ENCODE measurements at places on chromosomes 16 and 17.

GRCh38 chr16:70701596-70701995, 15.7 kb upstream of the MTSS2 start:
- peaks cover 12% of the 10 kb centered on the region for H3K36me3 ChIP-seq
- no peak overlapping the region for H3K4me3 ChIP-seq
- H3K4me1 ChIP-seq: no peaks in the 10 kb centered on the region
- H3K27me3 ChIP-seq: no peaks in the 10 kb centered on the region
- H3K27ac ChIP-seq: no peak overlapping the region

DNA sequence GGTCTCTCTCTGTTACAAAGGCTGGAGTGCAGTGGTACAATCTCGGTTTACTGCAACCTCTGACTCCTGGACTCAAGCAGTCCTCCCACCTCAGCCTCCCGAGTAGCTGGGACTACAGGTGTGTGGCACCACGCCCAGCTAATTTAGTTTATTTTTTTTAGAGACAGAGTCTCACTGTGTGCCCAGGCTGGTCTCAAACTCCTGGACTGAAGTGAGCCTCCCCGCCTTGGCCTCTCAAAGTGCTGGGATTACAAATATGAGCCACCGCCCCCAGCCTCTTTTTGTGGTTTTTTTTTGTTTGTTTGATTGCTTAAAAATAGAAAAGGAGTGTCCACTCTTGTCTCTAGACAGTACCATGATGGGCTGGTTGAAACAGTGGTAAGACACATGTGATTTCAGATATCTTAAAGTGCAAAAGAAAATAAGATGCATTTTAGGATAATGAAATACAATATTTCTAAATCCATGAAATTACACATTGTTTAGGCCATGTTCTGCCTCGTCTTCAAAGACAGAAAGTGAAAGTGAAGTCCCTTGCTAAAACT, 27.4 kb downstream of the KIAA0513 start:
- peaks cover 4% of the 10 kb centered on the region for H3K27me3 ChIP-seq
- H3K36me3 ChIP-seq: no peaks in the 10 kb centered on the region
- no peak for DNase-seq
- peaks cover 37% of the 10 kb centered on the region for H3K4me1 ChIP-seq

GRCh38 chr17:10907370-10907769, 69.5 kb upstream of the PIRT start:
- H3K4me3 ChIP-seq: no peak overlapping the region
- no peaks in the 10 kb centered on the region for H3K36me3 ChIP-seq

GRCh38 chr17:5043524-5043923, 8.3 kb upstream of the SLC52A1 start:
- no peaks in the 10 kb centered on the region for H3K27me3 ChIP-seq
- H3K4me1 ChIP-seq: peaks cover 11% of the 10 kb centered on the region
- no peak for DNase-seq
- no peak overlapping the region for H3K4me3 ChIP-seq
- H3K27ac ChIP-seq: no peak overlapping the region
- no peaks in the 10 kb centered on the region for H3K36me3 ChIP-seq

DNA sequence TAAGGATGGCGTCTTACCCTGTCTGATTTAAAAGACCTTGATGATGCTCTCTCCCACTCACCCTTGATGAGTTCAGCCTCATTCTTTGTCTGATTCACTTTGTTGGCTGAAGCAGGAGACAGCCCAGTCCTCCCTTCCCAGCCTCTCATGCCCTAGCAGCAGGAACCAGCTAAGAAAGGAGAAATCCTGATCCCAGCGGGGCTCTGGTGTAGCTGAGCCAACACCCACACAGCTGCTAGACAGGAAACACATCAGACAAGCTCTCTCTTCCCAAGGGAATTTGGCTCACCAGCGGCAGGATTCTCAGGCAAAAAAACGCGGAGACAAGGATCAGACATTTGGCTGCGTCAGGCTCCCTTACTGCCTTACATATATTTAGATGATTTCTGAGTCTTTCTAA, 211.5 kb downstream of the CDH11 start:
- H3K4me3 ChIP-seq: no peak overlapping the region
- H3K4me1 ChIP-seq: no peaks in the 10 kb centered on the region
- DNase-seq: no peak
- H3K27me3 ChIP-seq: no peaks in the 10 kb centered on the region
- no peaks in the 10 kb centered on the region for H3K36me3 ChIP-seq
- no peak overlapping the region for H3K27ac ChIP-seq

- peaks cover 2% of the 10 kb centered on the region for H3K27me3 ChIP-seq
- no peak overlapping the region for H3K4me3 ChIP-seq
- H3K27ac ChIP-seq: no peak overlapping the region
- H3K36me3 ChIP-seq: no peaks in the 10 kb centered on the region
- no peaks in the 10 kb centered on the region for H3K4me1 ChIP-seq
- DNase-seq: no peak
Measured at GRCh38 chr16:26051063-26051462, 359.3 kb downstream of the HS3ST4 start.

DNA sequence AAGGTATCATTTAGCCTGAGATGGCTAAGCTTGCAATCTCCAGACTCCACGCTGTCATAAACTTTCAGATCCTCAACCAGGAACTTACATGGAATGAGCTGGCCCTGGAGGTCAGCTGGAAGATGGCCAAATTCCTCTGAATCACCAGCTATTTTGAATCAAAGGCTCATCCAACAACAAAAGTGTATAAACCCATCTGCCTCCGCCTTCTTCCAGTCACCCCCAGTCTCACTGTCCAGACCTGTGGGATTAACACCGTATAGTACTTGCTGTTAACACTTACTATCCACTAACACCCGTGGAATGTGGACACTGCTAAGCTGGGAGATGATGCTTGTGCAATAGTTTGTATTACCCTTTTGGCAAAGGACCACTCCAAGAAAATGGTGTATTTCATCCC, 1.9 kb upstream of the LCMT1 start:
- no peaks in the 10 kb centered on the region for H3K27me3 ChIP-seq
- peaks cover 37% of the 10 kb centered on the region for H3K4me1 ChIP-seq
- peaks cover 3% of the 10 kb centered on the region for H3K36me3 ChIP-seq

DNA sequence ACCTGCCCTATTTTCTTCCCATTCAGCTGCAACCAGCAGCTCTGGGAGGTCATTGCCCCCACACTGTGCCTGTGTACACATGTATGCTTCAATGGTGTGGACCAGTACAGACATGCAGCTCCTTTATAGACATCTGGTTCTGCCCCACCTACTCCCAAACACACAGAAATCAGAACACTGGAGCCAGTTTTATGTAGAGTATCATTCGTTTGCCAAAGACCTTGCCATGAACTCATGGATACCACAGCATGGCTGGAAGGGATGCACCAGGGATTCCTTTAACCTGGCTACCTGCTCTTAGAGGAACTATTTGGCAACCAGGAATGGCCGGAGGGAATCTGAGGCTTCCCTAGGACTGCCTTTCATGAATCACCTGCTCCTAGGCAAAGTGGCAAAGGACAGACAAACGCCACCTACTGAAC, 60.4 kb downstream of the ZFHX3 start:
- no peaks in the 10 kb centered on the region for H3K27me3 ChIP-seq
- no peak overlapping the region for H3K27ac ChIP-seq
- no peaks in the 10 kb centered on the region for H3K36me3 ChIP-seq
- no peak overlapping the region for H3K4me3 ChIP-seq

DNA sequence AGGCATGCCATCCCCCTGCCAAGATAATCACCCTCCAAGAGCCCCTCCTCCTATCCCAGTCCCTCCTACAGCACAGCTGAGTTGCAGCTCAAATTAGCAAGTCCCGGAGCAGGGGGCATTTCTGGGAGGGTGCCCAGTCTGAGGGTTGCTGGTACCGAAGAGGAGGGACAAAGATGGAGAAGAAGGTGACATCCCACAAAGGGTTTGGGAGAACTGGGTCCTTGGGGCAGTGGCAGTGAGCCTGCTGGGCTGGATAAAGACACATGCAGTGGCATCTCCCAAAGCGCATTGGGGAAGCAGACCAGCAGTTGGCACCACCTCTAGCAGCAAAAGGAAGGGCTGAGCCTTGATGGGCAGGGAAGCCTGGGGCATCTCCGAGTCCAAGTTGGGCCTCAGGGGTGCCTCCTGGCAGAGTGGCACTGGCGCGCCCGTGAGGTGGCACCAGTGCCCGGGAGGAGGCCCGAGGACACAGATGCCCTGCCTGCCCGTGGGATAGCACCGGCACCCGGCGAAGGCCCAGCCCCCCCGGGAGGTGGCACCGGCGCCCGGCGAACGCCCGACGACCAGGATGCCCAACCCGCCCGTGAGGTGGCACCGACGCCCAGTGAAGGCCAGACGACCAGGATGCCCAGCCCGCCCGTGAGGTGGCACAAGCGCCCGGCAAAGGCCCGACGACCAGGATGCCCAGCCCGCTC, 622 bp downstream of the TOM1L2 start:
- peak overlapping the region; percentile 93 for H3K27ac ChIP-seq
- peak overlapping the region; percentile 83 for H3K4me3 ChIP-seq
- H3K36me3 ChIP-seq: no peaks in the 10 kb centered on the region

- no peak overlapping the region for H3K27ac ChIP-seq
- no peak overlapping the region for H3K4me3 ChIP-seq
- H3K36me3 ChIP-seq: peaks cover 2% of the 10 kb centered on the region
- H3K4me1 ChIP-seq: peaks cover 46% of the 10 kb centered on the region
- no peaks in the 10 kb centered on the region for H3K27me3 ChIP-seq
Measured at GRCh38 chr17:76449126-76449525, 3.8 kb downstream of the UBE2O start.

DNA sequence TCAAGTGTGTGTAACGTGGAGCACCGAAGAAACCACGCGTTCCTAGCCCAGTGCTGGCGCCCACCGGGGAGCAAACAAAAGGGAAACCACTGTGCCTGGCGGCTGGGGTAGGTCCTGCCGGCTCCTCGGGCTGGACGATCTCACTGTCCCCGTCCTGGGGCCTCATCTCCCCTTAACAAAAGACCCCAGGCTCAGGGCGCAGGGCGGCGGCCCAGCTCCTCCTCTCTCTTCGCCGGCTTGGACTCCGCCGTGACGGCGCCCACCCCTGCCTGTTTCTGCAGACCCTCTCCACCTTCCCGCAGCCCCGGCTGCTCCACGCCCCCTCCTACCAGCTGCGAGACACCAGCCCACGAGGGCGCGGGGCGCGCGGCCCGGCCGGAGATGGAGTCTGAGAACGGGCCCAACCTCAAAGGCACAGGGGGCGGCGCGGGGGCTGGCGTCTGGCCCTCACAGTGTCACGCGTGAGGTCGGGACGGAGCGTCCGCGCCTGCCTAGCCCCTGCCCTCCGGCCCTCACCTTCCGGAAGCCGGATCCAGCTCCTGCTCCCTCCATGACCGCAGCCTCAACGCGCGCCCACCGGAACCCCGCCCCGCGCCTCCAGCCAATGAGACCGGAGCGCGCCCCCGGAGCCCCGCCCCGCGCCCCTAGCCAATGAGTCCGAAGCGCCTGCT, at the start of gene CENPX:
CENPX (minus strand) TSS at position 569 of the 671 bp plus-strand sequence; CDS start at position 552, 17 bp downstream.
- peaks cover 2% of the 10 kb centered on the region for H3K36me3 ChIP-seq
- peaks cover 2% of the 10 kb centered on the region for H3K27me3 ChIP-seq
- DNase-seq: no peak
- H3K27ac ChIP-seq: peak within 1 kb of the TSS; percentile 48

GRCh38 chr17:81396722-81397313, 1.6 kb downstream of the BAHCC1 start:
- DNase-seq: no peak
- H3K27me3 ChIP-seq: peaks cover 14% of the 10 kb centered on the region
- peaks cover 2% of the 10 kb centered on the region for H3K36me3 ChIP-seq
- peak overlapping the region; percentile 11 for H3K4me3 ChIP-seq
- H3K27ac ChIP-seq: no peak overlapping the region

DNA sequence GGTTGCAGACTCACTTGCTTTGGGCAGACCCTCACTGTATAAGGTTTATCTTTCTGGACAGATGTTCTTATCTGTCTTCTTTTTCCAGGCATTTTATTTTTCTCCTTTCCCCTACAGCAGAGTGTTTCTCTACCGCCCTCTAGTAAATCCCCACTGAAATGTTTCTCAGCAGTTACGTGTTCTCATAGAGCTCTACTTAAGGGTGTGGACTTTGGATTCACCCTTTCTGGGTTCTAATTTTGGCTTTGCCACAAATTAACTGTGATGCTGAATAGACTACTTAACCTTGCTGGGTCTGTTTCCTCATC, 2.0 kb downstream of the ADAT1 start:
- peak overlapping the region; percentile 80 for H3K27ac ChIP-seq
- no peak for DNase-seq
- H3K36me3 ChIP-seq: peaks cover 23% of the 10 kb centered on the region
- peaks cover 22% of the 10 kb centered on the region for H3K4me1 ChIP-seq

- H3K27me3 ChIP-seq: no peaks in the 10 kb centered on the region
- no peak overlapping the region for H3K27ac ChIP-seq
- peaks cover 4% of the 10 kb centered on the region for H3K4me1 ChIP-seq
- peaks cover 8% of the 10 kb centered on the region for H3K36me3 ChIP-seq
- H3K4me3 ChIP-seq: no peak overlapping the region
Measured at GRCh38 chr17:43224146-43224705, 4.2 kb downstream of the CCDC200 start.

DNA sequence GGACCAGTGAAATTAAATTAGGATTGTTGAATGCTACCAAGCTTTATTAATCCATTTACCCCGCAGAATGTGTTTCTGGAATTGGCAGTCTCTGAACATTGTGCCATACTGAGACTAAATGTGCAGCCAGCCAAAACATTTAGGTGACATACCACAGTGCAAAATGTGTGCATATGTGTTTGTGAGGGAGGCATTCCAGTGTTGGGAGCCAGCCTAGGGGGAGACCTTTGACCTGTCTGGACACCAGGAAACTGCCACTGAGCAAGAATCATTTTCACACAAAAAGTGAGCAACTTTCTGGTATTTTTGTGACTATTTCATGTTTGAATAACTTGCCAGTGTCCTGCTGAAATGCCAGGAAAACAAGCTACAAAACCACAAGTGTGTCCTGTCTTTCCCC, 64.7 kb upstream of the SLC12A3 start:
- no peaks in the 10 kb centered on the region for H3K4me1 ChIP-seq
- H3K4me3 ChIP-seq: no peak overlapping the region
- no peak overlapping the region for H3K27ac ChIP-seq
- H3K36me3 ChIP-seq: peaks cover 9% of the 10 kb centered on the region
- H3K27me3 ChIP-seq: no peaks in the 10 kb centered on the region

DNA sequence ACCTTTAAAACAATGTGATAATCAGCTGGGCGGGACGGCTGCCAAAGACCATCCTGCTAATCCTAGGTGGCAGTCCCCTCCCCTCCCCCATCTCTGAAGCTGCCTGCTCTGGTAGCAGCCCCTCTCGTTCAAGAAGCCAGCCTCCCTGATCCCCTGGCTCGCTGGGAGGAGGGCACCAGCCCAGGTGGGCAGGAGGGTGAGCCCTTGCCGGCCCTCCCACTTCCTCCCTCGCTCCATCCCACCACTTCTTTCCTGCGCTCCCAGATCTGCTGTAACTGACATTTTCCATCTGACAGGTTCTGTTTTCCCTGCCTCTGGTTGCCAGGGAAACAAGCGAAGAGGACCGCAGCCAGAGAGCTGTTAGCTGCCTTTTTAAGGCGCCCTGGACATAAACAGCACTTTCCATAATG, 155.7 kb upstream of the TNRC6C start:
- H3K4me1 ChIP-seq: no peaks in the 10 kb centered on the region
- H3K27ac ChIP-seq: no peak overlapping the region
- no peak overlapping the region for H3K4me3 ChIP-seq
- peaks cover 35% of the 10 kb centered on the region for H3K27me3 ChIP-seq

DNA sequence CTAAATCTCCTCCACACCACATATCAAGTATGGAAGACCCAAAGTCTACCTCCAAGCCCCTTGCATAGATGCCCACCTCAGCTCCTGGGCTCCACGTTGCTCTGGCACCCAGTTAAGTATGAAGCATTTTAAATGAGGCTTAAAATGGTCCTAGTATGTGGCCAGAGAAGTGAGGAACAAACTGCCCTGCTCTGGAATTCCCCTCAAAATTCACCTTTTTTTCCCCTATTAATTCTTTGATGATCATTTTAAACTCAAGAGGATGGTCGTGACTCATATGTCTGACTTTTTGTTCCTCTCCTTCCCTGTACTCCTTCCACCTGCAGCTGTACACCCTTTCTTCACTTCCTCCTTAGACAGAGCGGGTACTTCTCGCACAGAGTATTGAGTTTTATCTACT, 234.5 kb upstream of the MYOCD start:
- H3K36me3 ChIP-seq: no peaks in the 10 kb centered on the region
- no peaks in the 10 kb centered on the region for H3K27me3 ChIP-seq
- peaks cover 30% of the 10 kb centered on the region for H3K4me1 ChIP-seq
- peak overlapping the region; percentile 78 for H3K27ac ChIP-seq
- peak; percentile 9 for DNase-seq

Data from memory B cell (primary cell).